ENCODE measurements at places on chromosomes 12 and 14.
A peak's percentile ranks its signal among the peaks of the same experiment; 100 is the strongest.

- no peak for DNase-seq
These were observed 4.5 kb downstream of the EDDM3A start for GRCh38 chr14:20750194-20750593.

GRCh38 chr14:101475456-101476257, 85.6 kb upstream of the DIO3 start:
- DNase-seq: peak; percentile 73

GRCh38 chr14:49193332-49194065, 392.7 kb downstream of the RPS29 start:
- no peak for DNase-seq

- DNase-seq: no peak
These were observed 62.9 kb downstream of the CCDC91 start for GRCh38 chr12:28253161-28253641.

DNA sequence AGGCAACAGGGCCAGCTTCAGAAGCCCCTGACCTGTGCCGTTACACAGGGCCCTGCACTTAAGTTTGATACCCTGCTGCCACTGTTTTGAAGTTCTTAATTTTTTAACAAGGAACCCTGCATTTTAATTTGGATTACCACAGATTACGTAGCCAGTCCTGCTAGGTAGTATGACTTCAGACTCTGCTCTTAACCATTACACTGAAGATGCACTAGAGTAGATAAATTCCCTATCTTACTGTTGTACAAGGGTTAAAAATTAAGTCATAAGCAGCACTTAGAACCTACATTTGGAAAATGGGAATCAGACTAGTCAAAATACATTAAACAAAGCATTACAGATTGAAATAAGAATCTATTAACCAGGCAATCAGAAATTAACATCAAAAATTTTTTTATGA, 2.3 kb downstream of the GNPNAT1 start:
- no peak for DNase-seq

GRCh38 chr12:120944645-120945217, 33.6 kb upstream of the HNF1A start:
- DNase-seq: peak; percentile 39

DNA sequence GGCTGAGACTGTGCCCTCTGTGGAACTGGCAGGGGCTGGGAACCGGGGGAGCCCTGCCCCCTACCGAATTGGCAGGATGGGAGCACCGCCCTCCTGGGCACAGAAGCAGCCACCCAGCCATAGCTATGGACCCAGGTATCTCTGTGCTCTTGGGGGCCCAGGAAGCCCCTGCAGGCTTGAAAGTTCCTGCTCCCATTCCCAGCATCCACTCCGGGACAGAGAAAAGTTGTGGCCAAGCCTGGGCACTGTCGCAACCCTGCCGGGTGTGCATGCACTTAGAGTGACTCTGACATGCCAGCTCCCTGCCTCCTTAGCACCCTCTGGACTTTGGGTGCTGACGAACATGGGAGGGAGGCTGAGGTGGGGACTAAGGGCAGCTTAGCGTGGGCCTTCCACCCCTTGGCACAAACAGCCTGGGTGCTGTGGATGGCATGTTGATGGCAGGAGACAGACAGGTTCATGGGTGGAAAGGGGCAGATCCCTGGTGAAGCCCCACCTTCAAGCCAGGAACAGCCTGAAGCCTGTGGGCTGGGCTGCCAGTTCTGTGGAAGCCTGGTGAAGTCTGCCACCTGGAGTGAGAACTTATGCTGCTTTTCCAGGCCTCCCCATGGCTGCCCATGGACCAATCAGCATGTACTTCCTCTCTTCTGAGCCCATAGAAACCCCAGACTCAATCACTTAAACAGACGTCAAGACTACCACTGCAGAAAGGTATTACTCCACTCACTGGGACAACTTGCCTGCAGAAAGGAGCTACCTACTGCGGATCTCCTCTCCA, 279.0 kb downstream of the ATXN7L3B start:
- DNase-seq: no peak

GRCh38 chr12:18808221-18808620, 70.3 kb downstream of the CAPZA3 start:
- DNase-seq: no peak

- no peak for DNase-seq
These were observed 97.3 kb downstream of the NCOR2 start for GRCh38 chr12:124470139-124470538.

- DNase-seq: no peak
These were observed 161.9 kb upstream of the WSCD2 start for GRCh38 chr12:107967170-107967569.

DNA sequence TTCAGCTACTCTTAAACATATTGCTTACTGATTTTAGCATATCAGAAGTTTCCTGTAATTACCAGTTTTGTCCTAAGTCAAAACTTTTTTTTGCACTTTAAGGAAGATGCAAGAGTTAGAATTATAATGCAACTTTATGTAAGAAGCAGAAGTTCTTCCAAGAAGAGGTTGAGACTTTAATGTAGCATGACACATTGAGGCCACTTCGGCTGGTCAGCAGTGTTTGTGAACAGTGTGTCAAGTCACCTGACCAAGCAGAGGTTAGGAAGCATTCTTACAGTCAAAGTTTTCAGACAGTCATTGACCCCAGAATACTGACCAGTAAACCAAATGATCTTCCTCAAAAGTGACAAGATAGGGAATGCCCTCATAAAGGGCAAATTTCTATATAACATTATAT, 15.2 kb downstream of the FGFR1OP2 start:
- DNase-seq: peak; percentile 40

DNA sequence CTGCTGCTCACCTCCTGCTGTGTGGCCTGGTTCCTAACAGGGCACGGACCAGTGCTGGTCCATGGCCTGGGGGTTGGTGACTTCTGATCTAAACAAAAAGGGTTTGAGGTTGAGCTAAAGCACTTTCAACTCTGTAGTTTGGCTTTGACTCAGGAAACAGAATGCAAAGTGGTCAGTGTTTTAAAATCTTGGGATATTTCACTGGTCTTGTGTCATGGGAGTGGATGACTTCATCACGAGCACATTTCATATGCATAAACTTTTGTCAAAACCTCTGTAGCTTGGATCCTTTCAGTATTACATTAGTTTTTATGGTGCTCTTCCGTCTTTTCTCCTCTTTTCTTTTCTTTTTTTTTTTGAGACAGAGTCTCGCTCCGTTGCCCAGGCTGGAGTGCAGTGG, 25.6 kb downstream of the FAM161B start:
- DNase-seq: no peak

DNA sequence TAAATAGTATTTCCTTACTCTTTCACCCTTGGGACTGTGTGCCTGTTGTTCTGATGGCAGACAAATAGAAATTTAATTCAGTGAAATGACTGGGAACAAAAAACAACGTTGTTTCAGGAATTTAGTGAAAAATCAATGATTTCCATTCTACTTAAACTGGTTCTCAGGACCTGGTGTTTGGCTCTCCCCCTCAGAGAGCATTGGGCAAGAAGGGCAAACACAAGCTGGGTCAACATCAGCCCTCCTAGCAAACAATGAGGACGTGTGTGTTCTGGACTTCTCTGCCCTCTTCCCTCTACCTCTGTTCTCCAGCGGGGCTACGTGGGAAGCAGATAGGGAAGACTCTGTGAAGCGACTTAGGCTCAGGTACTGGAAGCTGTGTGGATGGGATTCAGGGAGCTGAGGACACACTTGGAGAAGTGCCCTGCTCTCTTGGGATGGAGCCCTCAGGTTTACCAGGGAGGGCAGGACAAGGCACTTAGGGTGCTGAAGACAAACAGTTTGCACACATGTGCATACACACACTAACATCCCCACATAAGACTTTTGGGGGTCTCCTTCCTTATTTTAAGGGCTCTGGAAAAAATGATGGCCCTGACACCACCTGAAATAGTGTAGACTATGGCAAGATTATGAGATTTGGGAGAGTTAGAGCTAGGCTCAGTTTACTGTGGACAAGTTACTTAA, 7.6 kb upstream of the SERPINA1 start:
- DNase-seq: no peak

- DNase-seq: no peak
These were observed 15.7 kb upstream of the PRKAG1 start for GRCh38 chr12:49034286-49034622.

GRCh38 chr12:3288690-3289089, 202.3 kb upstream of the PRMT8 start:
- DNase-seq: no peak

DNA sequence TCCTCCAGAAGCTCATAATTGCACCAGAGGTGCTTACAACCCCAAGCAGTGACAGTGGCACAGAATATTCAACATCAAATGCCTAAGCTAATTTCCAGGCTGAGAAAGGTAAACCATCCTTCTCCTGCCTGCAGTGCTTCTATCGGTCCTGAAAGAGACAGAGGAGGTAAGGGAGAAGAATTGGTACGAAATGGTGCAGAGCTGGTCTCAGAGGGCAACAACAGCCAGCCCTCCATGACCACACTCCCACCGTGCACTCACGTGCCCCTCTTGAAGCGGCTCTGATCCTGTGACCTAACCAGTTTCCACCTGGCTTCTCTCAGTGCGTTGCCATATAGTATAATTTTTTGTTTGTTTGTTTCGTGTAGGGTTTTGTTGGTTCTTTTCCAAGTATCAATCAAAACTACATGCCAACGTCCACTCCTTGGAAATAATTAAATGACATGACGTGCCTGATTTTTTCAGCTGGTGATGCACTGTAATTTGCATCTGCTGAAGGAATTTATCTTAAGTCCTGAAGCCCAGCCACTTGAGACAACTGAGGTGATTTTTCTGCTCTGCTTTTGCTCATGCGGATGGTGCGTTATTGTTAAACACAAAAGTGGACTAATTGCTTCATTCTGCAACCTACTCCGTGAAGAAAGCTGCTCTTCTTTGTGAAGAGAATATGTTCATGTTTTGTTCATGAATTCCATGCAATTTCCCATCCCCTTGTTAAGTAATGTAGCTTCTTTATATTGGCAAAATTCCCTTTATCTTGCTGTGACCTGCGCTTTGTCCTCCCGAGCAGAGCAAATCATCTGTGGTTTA, 1.3 kb upstream of the ATP2A2 start:
- DNase-seq: peak; percentile 42

GRCh38 chr14:66238969-66239368, 247.2 kb upstream of the CCDC196 start:
- DNase-seq: no peak

- DNase-seq: no peak
These were observed 2.5 kb upstream of the PSEN1 start for GRCh38 chr14:73133795-73134194.

- DNase-seq: no peak
These were observed 138.0 kb upstream of the EGLN3 start for GRCh38 chr14:34088914-34089313.

DNA sequence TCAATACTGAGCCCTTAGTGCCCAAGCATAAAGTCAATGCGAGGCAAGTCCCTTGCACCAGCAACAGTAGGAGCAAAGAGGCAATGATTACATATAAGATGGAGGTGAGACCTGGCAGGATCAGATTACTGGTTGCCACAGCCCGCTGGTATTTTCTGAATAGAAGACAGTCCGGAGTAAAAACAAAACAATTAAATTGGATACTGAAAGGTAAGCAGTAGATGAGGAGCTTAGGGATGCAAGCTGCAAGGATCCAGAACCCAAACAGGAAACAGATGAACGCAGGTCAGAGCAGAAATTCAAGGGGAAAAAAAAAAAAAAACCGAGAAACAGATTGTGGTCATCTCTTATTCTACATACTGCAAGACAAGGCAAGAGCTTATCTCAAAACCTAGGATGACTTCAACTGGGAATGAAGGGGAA, 119.6 kb downstream of the MED13L start:
- DNase-seq: no peak

- peak; percentile 17 for DNase-seq
These were observed 131.9 kb upstream of the CLEC14A start for GRCh38 chr14:38387821-38388220.

GRCh38 chr14:38143170-38143569, 64.5 kb upstream of the SSTR1 start:
- peak; percentile 67 for DNase-seq

- no peak for DNase-seq
These were observed 138.5 kb upstream of the AMIGO2 start for GRCh38 chr12:47218191-47218654.
